ENCODE measurements at places on chromosomes 3 and 15.

GRCh38 chr15:40106203-40107161 lies 2.2 kb downstream of the BMF start:
- peak; percentile 62 for DNase-seq

DNA sequence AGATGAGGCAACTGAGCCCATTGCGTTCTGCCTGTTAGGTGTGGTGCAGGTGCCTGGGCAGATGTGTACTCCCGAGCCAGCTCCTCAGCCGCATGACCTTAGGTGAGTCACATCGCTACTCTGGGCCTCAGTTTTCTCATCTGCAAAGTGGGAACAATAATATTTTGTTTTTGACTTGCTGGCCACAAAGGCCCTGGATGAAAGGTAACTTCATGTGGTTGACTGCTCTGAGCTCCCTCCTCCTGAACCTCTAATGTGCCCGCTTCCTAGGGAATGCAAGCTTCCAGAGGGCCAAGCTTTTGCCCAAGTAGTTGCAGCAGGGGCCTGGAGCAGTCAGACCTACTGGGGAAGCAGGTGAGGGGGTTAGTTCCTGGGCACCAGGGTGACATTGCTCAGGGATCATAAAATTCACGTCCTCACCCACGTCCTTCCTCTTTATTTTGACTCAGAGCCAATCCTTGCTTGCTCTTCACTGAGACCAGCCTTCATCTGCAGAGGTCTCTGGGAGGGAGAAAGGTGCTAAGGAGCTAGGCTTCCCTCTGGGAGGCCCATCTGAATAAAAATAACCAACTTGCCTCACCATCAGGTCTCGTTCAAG lies 149.0 kb upstream of the TLE3 start:
- no peak for DNase-seq

GRCh38 chr3:157948605-157949383 lies 157.4 kb downstream of the SHOX2 start:
- no peak for DNase-seq

DNA sequence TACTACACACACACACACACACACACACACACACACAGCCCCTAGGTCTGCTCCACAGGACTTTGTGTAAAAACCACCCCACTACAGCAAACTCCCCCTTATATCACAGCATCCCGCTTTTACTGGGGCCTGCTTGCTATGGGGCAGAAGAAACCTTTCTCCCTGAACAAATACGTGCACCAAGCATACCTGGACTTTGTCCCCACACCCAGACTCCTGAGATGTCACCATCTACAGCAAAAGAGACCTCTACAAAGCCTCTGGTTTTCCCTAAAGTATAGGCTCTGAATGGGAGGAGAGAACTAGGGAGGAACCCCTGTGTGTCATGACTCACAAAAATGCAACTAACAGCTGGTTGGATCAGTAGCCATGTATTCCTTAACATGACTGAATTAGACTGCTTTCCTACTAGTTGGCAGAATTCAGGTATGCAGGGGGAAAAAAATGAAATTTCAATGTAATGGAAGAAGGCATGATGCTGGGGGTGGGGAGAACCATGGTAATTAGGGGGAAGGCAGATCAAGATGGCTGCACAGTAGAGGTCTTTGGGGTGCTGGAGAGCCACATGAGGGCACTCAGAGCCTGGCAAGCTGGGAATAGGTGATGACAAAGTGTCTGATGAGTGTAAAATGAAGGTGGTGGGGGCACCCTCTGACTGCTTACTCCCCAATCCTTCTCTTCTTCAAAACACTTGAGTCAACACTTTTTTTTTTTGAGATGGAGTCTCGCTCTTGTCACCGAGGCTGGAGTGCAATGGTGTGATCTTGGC lies 45.9 kb downstream of the DAPK2 start:
- DNase-seq = no peak

- no peak for DNase-seq
These were observed 1.9 kb upstream of the DPPA4 start for GRCh38 chr3:109339197-109339596.

DNA sequence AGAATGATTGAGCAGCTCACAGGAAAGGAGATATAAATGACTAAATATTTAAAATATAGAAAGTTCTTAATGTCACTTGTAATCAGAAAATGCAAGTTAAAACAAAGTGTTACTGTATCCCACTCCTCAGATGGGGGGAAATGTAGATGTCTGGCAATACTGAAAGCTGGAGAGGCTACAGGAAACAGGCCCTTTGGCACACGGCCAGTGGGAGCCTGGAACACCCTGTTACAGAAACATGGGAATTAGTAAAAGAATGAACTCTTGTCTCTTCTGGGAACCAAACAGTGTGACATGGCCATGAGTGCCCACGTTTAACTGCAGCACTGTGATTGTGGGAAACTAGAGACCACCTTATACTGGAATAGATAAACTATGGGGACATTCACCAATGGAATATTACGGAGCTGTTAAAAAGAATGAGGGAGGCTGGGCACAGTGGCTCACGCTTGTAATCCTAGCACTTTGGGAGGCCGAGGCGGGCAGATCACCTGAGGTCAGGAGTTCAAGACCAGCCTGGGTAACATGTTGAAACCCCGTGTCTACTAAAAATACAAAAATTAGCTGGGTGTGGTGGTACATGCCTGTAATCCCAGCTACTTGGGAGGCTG lies 50.2 kb downstream of the CDCP1 start:
- peak; percentile 60 for DNase-seq

GRCh38 chr15:82613747-82614146 lies 33.4 kb downstream of the CPEB1 start:
- DNase-seq = no peak

DNA sequence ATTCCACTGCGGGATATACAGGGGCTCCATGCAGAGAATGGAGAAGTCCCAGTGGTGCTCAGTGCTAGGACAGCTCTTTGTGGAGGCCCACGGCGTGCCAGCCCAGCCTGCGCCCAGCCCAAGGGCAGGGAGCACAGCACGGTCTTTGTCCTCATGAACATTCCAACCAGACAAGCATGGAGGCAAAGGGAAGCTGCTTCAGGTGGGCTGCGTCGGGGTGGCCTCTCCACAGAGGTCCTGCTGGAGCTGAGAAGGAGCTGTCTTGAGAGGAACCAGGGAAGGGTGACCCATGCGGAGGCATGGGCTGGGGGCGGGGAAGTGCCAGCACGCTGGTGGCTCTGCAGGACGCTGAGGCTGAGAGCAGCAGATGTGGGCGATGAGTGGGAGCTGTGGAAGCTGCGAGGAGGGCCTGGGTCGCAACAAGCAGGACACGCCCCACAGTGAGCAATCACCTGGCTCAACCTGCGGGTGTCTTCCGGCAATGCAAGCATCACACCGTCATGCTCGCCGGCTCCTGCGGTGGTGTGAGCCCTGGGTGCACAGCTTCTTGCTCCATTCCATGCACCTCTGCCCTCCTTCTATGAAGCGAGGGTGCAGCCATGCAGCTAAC lies 14.0 kb upstream of the KLF15 start:
- DNase-seq = no peak

- no peak for DNase-seq
These were observed 125.8 kb downstream of the TNIK start for GRCh38 chr3:171334465-171334811.

DNA sequence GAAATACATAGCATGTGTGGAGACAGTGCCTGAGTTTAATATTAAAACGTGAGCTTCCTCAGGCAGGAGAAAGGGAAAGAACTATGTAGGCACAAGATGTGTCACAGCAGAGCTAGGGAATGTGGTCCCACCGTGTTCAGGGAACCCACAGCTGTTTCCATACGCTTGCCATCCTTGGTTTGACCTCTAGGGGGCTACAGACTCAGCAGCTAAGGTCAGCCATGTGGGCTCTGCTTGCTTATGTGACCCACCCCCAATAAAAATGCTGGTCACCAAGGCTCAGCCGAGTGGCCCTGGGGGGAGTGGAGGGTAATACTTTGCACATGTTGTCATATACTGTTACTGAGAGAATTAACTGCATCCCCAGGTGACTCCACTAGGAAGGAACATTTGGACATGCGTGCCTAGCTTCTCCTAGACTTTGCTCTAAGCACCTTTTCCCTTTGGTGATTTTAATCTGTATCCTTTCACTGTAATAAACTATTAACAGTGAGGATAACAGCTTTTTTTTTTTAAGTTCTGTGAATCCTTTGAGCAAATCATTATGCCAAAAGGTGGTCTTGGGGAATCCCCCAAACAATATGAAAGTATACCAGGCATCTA lies 3.3 kb downstream of the TUBGCP5 start:
- peak; percentile 71 for DNase-seq

Data from testis (tissue), 5 donors.